ENCODE measurements at places on chromosomes 13 and 19.

DNA sequence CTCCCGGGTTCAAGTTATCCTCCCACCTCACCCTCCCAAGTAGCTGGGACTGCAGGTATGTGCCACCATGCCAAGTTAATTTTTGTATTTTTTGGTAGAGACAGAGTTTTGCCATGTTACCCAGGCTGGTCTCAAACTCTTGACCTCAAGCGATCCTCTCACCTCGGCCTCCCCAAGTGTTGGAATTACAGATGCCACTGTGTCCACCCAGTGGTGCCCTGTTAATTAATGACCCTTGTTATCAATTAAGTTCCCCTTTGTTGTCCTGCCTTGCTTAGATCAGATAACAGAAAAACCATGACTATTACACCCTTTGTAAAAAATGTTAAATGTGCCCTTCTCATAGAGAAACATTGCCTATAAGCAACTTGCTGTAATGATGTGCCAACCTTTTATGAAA lies 34.4 kb upstream of the IGFL1 start:
- DNase-seq, result no peak

- no peak for DNase-seq
Measured at GRCh38 chr19:9528757-9529336, 9.6 kb downstream of the ZNF426 start.

- DNase-seq, result no peak
Measured at GRCh38 chr13:97743938-97744337, 209.5 kb upstream of the IPO5 start.

DNA sequence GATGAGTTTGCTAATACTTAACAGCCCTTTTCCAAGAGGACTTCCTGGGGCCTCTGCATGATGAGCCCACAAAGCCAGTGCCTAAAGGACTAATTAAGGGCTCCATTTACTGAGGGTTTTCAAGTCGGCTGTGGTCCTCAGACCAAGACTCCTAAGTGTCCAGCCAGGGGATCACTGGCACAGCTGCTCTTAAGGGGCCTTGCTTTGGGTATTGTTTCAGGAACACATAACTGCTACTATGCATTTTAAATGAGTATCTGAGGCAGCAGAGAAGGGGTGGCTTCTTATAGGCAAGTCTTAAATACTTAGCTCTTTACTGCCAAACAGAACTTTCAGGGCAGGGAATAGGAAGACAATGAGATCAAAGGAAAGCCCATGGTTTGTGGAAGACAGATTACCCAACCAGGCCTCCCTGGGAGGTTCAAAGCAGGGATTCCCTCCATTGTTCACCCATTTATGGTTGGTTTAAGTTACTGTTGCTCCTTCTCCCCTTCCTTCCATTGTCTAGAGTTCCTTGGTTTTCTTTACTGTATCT lies 61.9 kb downstream of the TNFRSF19 start:
- DNase-seq, result no peak

- DNase-seq, result no peak
Measured at GRCh38 chr19:46515879-46516350, 20.2 kb upstream of the PNMA8B start.

DNA sequence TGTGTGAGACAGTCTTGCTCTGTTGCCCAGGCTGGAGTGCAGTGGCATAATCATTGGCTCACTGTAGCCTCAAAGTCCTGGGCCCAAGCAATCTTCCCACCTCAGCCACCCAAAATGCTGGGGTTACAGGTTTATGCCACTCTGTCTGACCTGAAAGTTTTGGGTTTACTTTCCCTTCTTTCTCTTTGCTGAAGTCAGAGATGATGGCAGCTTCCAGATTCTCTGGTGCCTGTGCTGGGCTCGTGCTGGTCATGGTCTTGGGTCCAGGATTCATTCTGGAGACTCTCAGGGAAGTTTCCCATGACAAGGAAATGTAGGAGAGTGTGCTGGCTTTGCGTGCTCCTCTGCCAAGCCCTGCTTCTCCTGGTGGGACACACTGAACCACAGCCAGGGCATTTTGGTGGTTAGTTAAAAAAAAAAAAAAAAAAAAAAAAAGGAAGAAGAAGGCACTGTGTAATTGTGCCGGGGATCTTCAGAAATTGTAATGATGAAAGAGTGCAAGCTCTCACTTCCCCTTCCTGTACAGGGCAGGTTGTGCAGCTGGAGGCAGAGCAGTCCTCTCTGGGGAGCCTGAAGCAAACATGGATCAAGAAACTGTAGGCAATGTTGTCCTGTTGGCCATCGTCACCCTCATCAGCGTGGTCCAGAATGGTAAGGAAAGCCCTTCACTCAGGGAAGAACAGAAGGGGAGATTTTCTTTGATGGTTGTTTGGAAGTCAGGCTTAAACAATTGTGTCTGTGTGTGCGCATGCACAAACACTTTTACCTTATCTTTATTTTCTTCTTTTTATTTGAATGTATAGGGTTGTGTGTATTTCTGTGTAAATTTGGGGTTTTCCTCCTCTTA lies at the start of gene ALOX5AP:
TSS of gene ALOX5AP (plus strand) at position 519 of the 847 bp plus-strand sequence. CDS start at position 582, 63 bp downstream.
- no peak for DNase-seq

DNA sequence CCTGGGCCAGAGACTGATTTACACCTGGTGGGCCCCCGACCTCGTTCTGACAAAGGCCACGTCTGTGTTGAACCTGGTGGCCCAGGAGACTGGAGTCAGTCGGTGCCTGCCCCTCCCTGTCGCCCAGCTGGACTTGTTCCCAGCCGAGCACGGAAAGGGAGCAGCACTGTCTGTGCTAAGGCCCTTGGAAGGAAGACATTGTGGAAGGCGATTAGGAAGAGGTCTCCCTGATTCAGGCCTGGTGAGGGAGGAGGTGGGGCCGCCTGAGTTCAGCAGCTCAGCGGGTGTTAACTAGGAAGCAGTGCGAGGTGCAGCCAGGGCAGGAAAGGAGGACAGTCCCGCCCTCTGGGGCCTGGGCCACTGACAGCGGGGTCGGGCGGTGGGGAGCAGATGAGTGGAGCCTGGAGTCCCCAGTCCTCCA lies 64.7 kb downstream of the GPR12 start:
- no peak for DNase-seq
